ENCODE measurements at places on chromosomes 4 and X. TPM values are rescaled to one million over a fixed set of nuclear protein-coding genes. Genes with fewer than 3 reads are reported as not detected.

XPNPEP2 gene
- not detected for total RNA-seq

FRG2 gene
- not detected for total RNA-seq

GAGE13 gene
- not detected for total RNA-seq

CPLX1 gene
- 0.20 TPM for total RNA-seq

ADGRL3 gene
- not detected for total RNA-seq

MAB21L2 gene
- total RNA-seq: 0.20 TPM

TEX13D gene
- not detected for total RNA-seq

DDX60 gene
- 29.5 TPM for total RNA-seq

TEX11 gene
- total RNA-seq: not detected

VCX3A gene
- not detected for total RNA-seq

IL13RA2 gene
- 1.9 TPM for total RNA-seq

TLR2 gene
- 13.8 TPM for total RNA-seq

ANK2 gene
- 3.1 TPM for total RNA-seq

PAGE2B gene
- not detected for total RNA-seq

RGN gene
- total RNA-seq: 0.20 TPM

ARHGAP6 gene
- total RNA-seq: 0.10 TPM

CT45A7 gene
- total RNA-seq: not detected

TMEM31 gene
- not detected for total RNA-seq

Measured in mammary microvascular endothelial cell (primary cell).